ENCODE measurements at places on chromosomes 16 and 17.

- DNase-seq, result no peak
Measured at GRCh38 chr17:74618451-74618850, 5.1 kb downstream of the CD300E start.

GRCh38 chr16:57601801-57602478, 26.5 kb upstream of the ADGRG1 start:
- DNase-seq, result no peak

GRCh38 chr17:21214777-21215541, 998 bp upstream of the TMEM11 start:
- no peak for DNase-seq

GRCh38 chr16:67242138-67242730, 5.0 kb downstream of the FHOD1 start:
- no peak for DNase-seq

- peak; percentile 31 for DNase-seq
Measured at GRCh38 chr17:70906808-70907207, 737.5 kb downstream of the KCNJ2 start.

- no peak for DNase-seq
Measured at GRCh38 chr17:31250229-31250628, 46.8 kb downstream of the OMG start.

GRCh38 chr17:51995797-51996403, 162.6 kb downstream of the CA10 start:
- no peak for DNase-seq

DNA sequence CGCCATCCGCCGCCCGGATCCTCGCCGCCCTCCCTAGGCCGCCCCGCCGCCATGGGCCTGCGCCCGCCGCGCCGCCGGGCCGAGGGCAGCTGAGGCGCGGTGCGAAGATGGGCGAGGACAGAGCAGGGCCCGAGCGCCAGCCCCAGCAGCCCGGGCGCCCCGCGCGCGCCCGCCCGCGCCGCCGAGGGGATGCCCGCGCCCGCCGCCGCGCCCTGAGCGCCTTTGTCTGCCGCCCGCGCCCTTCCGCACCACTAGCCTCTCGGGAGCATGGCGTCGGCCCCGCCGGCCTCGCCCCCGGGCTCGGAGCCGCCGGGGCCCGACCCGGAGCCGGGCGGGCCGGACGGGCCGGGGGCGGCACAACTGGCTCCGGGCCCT, 278 bp downstream of the RAB11FIP3 start:
- DNase-seq, result no peak

- peak; percentile 68 for DNase-seq
Measured at GRCh38 chr16:3112058-3112880, at the start of gene ZNF205. ZNF205 (plus strand) TSS chr16:3112586; CDS start chr16:3113431, 845 bp downstream.

GRCh38 chr17:145671-146541, 8.5 kb downstream of the SCGB1C2 start:
- no peak for DNase-seq

DNA sequence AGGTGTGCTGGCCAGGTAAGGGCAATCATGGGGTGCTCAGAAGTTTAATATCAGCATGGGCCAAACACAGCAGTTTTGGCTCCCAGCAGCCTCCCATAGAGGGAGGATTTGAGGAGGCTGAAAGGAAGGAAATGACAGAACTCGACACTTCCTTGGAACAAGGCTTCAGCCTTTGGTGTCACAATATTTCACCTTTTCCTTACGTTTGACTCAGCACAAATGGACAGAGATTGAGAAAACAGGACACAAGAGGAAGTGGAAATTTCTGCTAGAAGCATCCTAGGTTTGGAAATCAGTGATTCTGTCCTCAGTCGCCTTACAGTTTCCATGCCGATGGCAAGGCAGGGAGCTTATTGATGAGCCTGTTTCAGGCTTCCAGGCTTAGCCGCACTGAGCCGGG, 181.4 kb downstream of the MAF start:
- no peak for DNase-seq

All from HCEC 1CT (cell line).